ENCODE measurements at places on chromosomes 7 and 10.

DNA sequence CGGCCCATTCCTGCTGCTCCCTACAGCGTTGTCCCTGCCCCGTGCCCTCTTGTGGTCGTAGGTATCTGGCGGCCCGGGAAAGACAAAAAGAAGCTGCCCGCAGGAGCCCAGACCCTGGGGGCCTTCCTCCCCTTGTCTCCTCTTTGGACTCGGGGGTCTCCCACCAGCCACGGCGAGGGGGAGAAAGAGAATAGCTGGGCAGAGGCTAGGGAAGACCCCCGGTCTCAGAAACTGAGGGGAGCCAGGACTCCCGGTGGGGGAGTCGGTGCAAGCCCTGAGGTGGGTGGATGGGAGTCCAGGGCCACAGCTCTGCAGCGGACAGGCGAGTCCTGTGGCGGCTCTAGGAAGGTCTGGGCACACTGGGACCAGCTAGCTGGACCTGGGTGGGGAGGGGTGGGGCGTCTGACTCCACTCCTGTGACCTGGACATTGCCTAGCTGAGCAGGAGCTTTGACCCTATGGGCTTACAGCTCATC lies 1.3 kb upstream of the SH2D4B start:
- H3K27ac ChIP-seq, result peak overlapping the region; percentile 95
- H3K36me3 ChIP-seq, result no peaks in the 10 kb centered on the region
- H3K4me1 ChIP-seq, result peaks cover 20% of the 10 kb centered on the region
- DNase-seq, result no peak

DNA sequence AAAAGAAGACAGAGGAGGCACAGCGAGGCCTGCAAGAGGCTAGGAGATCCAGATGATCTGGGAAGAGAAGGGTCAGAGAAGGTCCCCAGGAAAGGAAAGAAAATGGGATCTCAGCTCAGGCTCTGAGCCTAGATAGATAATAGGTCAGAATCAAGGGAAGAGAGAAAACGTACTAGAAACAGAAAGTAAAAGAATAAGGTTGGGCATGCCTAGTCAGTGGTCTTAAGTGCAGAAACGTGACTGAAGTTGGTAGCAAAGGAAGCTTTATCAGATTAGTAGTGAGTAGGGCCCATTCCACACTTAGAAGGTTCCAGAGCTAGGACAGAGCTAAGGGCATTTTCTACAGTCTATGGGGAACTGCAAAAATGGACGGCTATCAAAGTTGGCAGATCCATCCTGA lies 84.8 kb upstream of the ASAH2 start:
- no peak overlapping the region for H3K27ac ChIP-seq
- H3K4me1 ChIP-seq, result peaks cover 34% of the 10 kb centered on the region
- H3K27me3 ChIP-seq, result no peaks in the 10 kb centered on the region
- no peak for DNase-seq
- H3K36me3 ChIP-seq, result peaks cover 10% of the 10 kb centered on the region

DNA sequence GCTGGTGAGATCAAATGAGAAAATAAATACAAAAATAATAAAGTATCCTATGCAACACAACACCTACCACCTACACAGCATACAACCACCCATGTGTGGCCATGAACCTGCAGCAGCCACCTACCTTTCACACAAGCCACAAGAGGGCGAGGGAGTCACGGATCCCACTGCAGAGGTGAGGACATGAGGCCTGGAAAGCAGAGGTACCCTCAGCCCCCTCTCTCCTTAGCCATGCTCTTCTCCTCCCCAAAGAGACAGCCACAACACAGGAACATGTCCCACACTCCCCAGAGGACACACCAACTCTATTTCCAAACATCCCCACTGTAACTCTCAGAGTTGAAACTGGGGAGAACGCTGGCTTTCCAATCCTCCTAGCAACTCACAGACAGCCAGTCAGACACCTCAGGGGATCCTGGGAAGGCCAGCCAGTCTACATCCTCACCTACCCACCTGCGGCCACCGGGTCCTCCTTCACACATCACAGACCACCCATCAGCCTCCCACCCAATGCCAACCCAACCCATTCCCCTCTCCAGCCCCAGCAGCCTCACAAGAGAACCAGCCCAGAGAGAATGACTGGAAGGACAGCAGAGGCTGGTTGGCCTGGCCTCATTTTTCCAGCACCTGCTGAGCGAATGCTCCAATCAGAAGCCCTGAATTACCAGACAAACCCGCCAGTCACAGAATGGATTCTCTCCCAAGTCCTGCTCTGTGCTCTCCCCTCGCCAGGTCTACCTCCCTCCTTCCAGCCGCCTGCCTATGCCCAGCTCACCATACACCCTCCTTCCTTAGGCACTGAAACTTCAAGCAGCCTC lies 18.4 kb downstream of the DLG5 start:
- H3K27ac ChIP-seq, result no peak overlapping the region
- peaks cover 20% of the 10 kb centered on the region for H3K27me3 ChIP-seq
- no peak for DNase-seq
- no peak overlapping the region for H3K4me3 ChIP-seq
- no peaks in the 10 kb centered on the region for H3K36me3 ChIP-seq
- H3K4me1 ChIP-seq, result peaks cover 5% of the 10 kb centered on the region

DNA sequence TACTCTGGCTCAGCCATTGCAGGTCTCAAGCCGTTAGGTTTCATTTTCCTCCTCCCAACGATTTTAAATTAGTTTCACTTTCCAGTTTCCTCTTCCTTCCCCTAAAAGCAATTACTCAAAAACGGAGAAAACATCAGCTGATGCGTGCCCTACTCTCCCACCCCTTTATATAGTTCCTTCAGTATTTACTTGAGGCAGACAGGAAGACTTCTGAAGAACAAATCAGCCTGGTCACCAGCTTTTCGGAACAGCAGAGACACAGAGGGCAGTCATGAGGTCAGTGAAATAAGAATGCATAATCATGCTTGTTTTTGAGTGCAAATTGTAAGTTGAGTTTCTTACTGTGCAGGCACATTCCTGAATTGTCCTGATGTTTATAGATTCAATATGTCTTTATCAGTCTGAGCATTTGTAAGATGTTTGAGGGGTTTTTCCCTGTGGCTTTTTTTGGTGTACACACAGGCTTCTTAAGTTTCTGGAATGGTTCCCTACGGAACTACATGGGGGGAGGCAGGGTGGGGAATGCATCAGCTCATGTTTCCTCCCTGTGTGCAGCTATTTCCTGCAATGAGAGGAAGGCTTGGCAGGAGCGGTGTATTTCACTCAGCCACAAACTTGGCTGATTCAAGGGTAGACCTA lies at the start of gene IFIT3:
TSS of gene IFIT3 (plus strand) at position 195 of the 639 bp plus-strand sequence. CDS start at position 272, 77 bp downstream.
- H3K27me3 ChIP-seq, result peaks cover 4% of the 10 kb centered on the region
- peak within 1 kb of the TSS; percentile 98 for H3K27ac ChIP-seq
- H3K4me1 ChIP-seq, result peaks cover 41% of the 10 kb centered on the region
- H3K4me3 ChIP-seq, result peak within 1 kb of the TSS; percentile 96

GRCh38 chr7:90760892-90761291 lies 164.8 kb downstream of the CDK14 start:
- no peak overlapping the region for H3K4me3 ChIP-seq
- no peak overlapping the region for H3K27ac ChIP-seq

DNA sequence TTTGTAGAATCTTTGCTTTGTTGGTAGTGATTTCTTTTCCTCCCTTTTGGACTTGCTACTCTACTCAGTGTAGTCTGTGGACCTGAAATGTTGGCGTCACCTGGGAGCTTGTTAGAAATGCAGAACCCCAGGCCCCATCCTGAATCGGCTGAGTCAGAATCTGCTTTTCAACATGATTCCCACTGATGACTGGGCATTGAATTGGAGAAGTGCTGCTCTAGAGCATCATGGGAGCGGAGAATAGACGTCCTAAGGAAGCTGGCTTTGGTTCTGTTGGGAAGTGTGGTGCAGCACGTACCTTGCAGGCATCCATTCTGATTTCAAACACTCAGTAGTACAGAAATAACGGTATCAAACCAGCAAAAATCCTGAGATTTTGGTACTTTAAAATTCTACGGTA lies 54.7 kb downstream of the RBM33 start:
- DNase-seq, result no peak
- H3K36me3 ChIP-seq, result peaks cover 11% of the 10 kb centered on the region
- H3K4me1 ChIP-seq, result peaks cover 43% of the 10 kb centered on the region
- H3K27me3 ChIP-seq, result no peaks in the 10 kb centered on the region
- H3K4me3 ChIP-seq, result no peak overlapping the region

GRCh38 chr7:38679419-38679818 lies 48.2 kb upstream of the AMPH start:
- DNase-seq, result no peak
- no peak overlapping the region for H3K27ac ChIP-seq
- peaks cover 32% of the 10 kb centered on the region for H3K27me3 ChIP-seq
- H3K36me3 ChIP-seq, result no peaks in the 10 kb centered on the region

DNA sequence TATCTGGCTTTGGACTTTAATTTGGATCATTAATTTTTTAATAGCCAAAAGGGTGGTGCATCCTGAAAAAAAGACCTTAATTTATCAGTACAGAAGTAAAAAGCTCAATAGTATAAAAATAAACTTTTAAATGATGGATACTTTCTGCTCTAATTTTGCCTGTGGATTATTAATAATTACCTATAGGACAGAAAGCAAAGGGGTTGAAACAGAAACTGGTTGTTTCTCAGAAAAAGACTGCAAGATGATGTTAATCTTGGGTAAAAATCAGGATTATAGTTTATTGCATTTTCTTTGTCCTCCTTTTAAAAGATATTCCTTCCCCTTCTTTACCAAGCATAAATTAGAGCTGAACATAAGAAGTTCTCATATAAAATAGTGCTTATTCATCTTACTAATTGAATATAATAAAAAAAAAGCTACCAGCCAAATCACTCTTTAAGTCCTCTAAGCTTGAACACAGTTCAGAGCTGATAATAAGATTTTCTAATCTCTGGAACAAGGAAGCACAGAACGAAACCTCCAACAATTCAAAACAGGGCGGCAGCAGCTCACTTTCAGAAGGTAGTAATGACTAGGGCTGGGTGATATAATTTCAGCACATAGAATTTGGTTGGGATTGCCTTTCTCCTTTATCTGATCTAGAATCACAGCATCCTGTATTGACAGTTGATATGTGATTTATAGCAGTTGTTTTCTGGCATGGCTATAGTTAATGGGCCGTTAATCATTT lies 8.1 kb upstream of the GPR85 start:
- H3K4me3 ChIP-seq, result no peak overlapping the region
- H3K36me3 ChIP-seq, result no peaks in the 10 kb centered on the region
- H3K27me3 ChIP-seq, result peaks cover 48% of the 10 kb centered on the region

GRCh38 chr7:42104231-42104630 lies 132.8 kb downstream of the GLI3 start:
- DNase-seq, result no peak
- H3K4me3 ChIP-seq, result no peak overlapping the region
- H3K4me1 ChIP-seq, result peaks cover 2% of the 10 kb centered on the region
- no peak overlapping the region for H3K27ac ChIP-seq

GRCh38 chr7:45977256-45977780 lies 56.2 kb upstream of the IGFBP3 start:
- no peak overlapping the region for H3K4me3 ChIP-seq
- H3K36me3 ChIP-seq, result peaks cover 5% of the 10 kb centered on the region
- no peak overlapping the region for H3K27ac ChIP-seq
- no peak for DNase-seq
- no peaks in the 10 kb centered on the region for H3K4me1 ChIP-seq
- H3K27me3 ChIP-seq, result no peaks in the 10 kb centered on the region

- H3K36me3 ChIP-seq, result peaks cover 4% of the 10 kb centered on the region
- no peaks in the 10 kb centered on the region for H3K27me3 ChIP-seq
- DNase-seq, result no peak
Measured at GRCh38 chr7:92827464-92828120, 8.8 kb downstream of the CDK6 start.

GRCh38 chr7:131538071-131538812 lies 18.2 kb downstream of the PODXL start:
- no peak for DNase-seq
- peaks cover 2% of the 10 kb centered on the region for H3K4me1 ChIP-seq
- H3K36me3 ChIP-seq, result no peaks in the 10 kb centered on the region
- H3K4me3 ChIP-seq, result no peak overlapping the region
- no peaks in the 10 kb centered on the region for H3K27me3 ChIP-seq

DNA sequence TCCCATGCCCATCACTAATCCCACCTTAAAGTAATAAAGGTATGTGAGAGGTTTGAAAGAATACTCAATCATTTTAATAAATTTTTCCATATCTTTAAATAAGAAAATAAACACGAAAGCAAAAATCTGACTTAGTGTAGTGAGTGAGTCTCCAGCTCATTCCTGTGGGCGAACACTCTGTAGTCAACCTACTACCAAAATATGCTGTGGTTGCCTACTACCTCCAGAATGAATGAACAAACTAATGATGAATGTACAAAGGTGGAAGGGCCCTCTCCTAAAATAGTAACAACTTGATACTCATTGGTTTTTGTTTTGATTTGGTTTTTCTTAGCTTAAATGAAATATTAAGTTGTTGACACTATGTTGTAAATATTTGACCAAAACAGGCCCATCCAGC lies 195.5 kb upstream of the HPS1 start:
- H3K27me3 ChIP-seq, result peaks cover 27% of the 10 kb centered on the region
- no peak overlapping the region for H3K27ac ChIP-seq
- H3K4me3 ChIP-seq, result no peak overlapping the region
- H3K36me3 ChIP-seq, result no peaks in the 10 kb centered on the region

DNA sequence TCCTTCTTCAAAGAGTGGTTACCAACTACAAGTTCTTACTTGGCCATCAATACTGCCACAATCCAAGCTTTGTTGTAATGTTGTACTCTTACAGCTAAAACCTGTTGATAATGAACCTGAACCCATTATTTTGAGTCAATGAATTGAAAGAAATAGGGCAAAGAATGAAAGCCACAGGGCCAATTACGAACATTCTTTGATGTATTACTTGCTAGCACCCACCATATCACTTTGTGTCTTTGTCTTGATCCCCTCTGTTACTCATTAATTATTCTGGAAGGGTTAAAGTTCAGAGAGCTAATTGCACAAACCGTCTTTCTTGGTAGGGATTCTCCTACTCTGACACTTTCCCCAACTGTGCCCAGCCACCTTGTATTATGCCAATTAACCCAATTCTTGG lies 53.2 kb upstream of the TFEC start:
- H3K36me3 ChIP-seq, result no peaks in the 10 kb centered on the region
- no peak for DNase-seq
- H3K4me1 ChIP-seq, result no peaks in the 10 kb centered on the region
- no peak overlapping the region for H3K4me3 ChIP-seq
- H3K27ac ChIP-seq, result no peak overlapping the region

DNA sequence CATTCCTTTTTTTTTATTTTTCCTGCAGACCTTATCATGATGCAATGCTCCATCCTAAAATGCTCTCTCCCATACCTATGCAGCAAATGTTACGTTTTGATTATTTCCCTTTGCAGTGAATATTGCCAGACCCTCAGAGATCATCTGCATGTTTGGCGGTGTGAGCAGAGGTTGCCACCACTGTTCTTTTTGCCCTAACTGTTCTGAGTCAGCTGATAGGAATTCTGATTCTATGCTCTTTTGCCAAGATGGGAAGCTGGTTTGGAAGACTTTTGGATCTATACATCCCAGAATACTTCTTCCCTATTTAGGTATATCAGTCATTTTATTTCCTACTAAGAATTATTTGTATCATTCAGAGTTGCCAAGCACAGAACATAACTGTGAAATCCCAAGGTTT lies 130.5 kb downstream of the KLF6 start:
- H3K27me3 ChIP-seq, result peaks cover 31% of the 10 kb centered on the region
- no peak for DNase-seq
- peaks cover 19% of the 10 kb centered on the region for H3K4me1 ChIP-seq
- peaks cover 2% of the 10 kb centered on the region for H3K36me3 ChIP-seq

Measured in T-helper 17 cell (primary cell).